ENCODE measurements at places on chromosomes 6 and 20.

- DNase-seq = no peak
These were observed 216.5 kb downstream of the ARHGAP18 start for GRCh38 chr6:129493354-129493902.

DNA sequence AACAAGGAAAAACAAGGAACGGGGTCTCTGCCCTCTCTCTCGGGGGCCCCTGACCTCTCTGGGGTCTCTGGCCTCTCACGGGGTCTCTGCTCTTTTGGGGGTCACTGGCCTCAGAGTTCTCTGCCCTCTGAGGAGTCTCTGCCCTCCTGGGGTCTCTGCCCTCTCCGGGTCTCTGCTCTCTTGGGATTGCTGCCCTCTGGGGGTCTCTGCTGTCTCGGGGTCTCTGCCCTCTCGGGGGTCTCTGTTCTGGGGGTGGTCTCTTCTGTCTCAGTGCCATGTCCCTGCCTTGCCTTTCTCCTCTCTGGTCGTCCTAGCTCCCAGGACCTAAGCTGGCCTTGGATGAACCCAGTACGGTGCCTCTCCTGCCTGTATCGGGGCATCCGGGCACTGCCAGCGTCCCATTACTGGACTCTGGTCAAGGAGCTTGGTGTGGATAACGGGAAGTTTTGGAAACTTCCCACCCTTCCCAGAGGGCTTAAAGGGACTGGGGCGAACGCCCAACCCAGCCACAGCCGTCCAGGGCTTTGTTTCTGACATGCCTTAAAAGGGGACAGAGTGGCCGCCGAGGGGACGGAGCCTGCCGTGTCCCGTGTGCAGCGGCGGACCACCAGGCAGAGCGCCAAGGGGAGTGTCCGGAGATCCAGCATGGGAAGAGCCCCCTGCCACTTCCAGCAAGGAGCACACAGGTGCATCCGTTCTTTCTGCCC lies 24.7 kb upstream of the MRGBP start:
- DNase-seq = no peak

- no peak for DNase-seq
These were observed 696.7 kb downstream of the PTPRT start for GRCh38 chr20:42493001-42493400.

DNA sequence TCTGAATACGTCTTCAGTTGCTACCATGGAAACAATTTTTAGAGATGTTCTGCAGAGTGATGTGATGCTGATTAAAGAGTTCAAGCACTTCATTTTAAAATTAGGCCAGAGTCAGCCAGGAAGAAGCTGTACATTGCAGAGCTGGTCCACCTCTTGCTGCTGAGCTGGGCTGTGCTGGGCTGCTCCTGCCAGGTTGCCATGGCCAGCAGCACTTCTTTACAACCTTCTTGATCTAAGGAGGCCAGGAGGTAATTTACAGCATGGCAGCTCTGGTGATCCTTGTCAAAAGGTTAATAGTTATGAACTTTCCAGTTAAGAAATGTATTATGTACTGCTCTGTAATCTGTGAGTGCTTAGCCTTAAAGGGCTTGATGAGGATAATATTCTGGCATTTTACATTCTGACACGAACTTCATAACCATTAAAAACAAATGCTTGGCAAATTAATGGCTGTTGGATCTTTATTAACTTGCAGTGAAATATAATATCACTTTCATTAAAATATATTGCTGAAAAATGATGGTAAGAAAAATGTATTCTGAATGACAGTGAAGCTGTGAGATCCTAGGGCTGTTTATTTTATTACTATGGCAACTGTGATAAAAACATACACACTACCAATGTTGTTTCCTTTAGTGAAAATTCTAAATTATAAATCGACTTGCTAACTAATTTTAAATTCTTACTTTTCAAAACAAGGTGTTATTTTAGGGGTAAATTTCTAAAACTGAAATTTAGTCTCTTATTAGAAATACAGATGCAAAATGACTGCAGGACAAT lies 259.7 kb downstream of the RFPL4B start:
- DNase-seq = no peak

DNA sequence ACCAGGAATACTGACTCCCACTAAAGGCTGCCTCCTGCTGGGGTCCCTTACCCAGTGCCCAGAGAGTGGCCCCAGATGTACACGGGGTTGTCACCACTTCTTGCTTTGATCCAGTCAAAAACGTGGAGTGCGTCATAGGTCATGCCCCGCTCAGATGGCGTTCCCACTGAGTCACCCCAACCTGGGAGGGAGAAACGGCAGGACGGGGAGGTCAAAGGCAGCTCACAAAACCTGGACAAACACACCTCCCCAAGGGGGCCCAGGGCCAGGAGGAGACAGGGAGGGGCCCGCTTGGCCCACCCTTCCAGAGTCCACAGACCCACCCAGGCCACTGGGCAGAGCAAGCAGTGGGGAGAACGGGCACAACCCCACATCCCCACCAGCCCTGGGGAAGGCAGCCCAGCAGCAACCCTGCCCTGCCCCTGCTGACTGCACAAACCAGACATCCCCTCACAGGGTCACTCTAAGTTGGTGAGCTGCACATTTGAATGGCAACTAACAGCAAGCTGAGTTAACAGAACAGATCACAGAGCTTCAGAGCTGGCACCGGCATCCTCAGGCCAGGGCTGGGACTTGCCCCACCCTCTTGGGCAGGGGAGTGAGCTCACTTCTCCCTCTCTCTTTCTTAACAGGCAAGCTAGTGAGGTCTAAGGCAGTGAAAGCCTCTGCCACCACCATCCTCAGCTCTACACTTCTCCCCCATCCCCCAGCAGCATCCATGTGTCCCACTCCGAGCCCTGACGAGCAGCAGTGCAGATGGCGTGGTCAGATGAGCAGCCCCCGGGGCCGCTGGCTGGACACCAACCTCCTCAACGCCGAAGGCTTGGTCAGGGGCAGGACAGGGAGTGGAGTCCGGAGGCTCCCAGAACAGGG lies 61.7 kb downstream of the PYGB start:
- peak; percentile 74 for DNase-seq

DNA sequence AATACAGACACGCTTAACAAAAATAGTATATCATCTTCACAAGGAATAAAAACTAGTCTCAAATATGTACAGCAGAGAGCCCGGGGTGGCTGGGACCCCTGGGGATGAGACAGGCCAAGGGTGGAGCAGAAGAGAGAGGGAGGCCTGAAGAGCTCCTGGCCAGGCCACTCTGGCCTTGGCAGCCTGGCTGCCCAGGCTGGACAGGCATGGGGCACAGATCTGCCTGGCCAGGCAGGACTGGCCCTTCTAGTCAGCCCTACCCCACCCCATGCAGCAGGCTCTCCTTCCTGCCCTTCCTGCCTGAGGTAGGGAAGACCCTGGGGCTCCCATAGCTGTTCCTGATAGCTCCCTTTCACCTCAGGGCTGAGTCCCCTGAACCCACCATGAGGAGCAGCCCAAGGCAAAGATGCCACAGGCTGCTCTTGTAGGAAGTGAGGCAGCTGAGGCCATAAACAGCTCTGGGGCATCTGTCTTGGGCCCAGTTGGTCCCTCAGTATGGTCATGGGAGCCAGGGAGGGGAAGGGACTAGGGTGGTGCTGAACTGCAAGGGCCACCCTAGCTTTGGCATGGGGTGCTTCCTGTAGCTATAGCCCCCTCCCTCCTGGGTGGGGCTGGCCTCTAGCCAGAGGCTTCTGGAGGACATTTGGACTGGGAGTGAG lies 27.1 kb downstream of the COX4I2 start:
- DNase-seq = no peak

DNA sequence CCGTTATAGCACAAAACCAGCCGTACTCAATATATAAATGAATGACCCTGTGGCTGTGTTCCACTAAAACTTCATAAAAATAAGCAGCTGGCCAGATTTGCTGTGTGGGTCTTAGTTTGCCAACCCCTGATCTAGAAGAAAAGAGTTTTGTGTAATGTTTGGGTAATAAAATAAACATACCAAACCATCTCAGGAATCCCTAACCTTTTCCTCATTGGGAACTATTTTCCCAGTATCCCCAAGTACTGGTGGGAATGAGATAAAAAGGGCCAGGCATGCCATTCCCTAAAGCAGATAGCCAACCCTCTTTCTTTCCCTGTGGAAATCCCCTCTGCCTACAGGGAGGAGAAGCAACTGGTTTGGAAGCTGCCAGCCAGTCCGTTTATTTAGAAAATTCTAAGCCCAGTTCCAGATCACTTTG lies 169.1 kb upstream of the AKAP12 start:
- no peak for DNase-seq

DNA sequence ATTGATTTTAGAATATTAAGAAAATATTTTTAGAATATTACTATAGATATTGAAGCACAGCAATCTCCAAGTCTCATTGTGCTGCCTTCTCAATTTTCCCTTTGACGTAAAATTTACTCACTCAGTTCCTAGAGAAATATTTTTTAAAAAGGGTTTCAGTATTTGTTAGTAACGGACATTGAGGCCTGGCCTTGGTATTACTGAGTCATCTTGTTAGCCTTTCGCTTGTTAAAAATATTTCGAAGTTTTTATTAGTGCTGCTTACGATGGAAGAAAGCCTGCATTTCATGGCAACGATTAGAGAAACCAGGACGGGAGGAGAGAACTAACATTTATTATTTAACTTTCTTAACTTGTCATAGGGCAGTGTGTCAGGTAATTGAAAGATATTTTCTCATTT lies 82.2 kb downstream of the TIAM2 start:
- no peak for DNase-seq

- DNase-seq = no peak
These were observed 171.3 kb downstream of the FAXC start for GRCh38 chr6:99178168-99178567.

- no peak for DNase-seq
These were observed 384.2 kb downstream of the PRKN start for GRCh38 chr6:162343198-162343935.

- no peak for DNase-seq
These were observed 834.0 kb downstream of the MAFB start for GRCh38 chr20:39855056-39855455.

GRCh38 chr6:37934276-37934675 lies 114.7 kb downstream of the ZFAND3 start:
- DNase-seq = no peak

- DNase-seq = peak; percentile 75
These were observed 266.7 kb upstream of the SULF2 start for GRCh38 chr20:48051794-48052474.

- DNase-seq = no peak
These were observed 181.5 kb upstream of the LAMP5 start for GRCh38 chr20:9332791-9333479.

- DNase-seq = no peak
These were observed 30.5 kb downstream of the MUC22 start for GRCh38 chr6:31040801-31041200.

- no peak for DNase-seq
These were observed 260.0 kb downstream of the C6orf118 start for GRCh38 chr6:165049362-165049761.

DNA sequence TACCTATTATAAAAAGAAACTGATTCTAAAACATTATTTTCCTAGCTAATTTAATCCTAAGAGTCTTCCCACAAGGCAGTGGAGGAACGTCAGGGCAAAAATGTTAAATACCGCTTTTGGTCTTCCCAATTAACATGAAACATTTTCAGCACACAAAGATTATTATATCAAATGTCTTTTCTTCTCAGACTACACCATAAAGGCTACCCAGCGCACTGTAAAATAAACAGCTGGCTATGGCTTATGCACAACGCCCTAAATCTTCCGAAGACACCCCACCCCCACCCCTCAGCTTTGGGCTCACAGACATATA lies 1.0 kb downstream of the NUDT3 start:
- DNase-seq = no peak

DNA sequence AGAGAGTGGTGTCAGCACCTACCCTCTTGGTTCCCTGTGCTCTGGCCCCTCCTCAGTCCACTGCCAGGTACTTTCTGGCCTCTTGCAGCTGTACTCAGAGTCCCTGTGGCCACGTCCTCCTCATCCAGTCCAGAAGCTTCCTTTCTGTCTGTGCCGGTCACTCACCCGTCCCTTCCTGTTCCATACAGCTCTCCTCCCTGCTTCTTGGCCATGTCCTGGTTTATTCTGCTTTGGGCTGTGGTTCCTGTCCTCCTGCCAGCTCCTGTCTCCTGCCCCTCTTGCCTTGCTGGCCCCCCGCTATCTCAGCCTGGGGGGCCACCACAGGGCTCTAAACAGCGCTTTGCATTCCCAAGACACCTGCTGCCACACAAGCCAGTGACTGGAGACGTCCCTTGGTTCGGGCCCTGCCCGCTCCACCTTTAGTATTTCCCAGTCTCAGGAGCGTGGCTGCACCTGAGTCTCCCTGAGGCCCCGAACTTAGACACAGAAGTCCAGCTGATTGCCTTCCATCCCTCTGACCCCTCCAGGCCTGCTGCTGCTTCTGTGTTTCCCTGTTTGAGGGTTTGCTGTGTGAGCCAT lies 15.5 kb upstream of the RBM38 start:
- DNase-seq = no peak
